MG63 (cell line): ENCODE measurements at places on chromosomes 6 and 20. TPM values are rescaled to one million over a fixed set of nuclear protein-coding genes. Genes with fewer than 3 reads are reported as not detected.

Gene TOP1
- 21.3 and 28.5 TPM in 2 replicates for total RNA-seq

Gene ANGPT4
- not detected in 2 replicates for total RNA-seq

Gene TSPO2
- total RNA-seq: not detected in 2 replicates

Gene C6orf163
- total RNA-seq: not detected in 2 replicates

Gene HRH3
- not detected in 2 replicates for total RNA-seq

Gene SOX18
- 0.22 and 0.92 TPM in 2 replicates for total RNA-seq

DNA sequence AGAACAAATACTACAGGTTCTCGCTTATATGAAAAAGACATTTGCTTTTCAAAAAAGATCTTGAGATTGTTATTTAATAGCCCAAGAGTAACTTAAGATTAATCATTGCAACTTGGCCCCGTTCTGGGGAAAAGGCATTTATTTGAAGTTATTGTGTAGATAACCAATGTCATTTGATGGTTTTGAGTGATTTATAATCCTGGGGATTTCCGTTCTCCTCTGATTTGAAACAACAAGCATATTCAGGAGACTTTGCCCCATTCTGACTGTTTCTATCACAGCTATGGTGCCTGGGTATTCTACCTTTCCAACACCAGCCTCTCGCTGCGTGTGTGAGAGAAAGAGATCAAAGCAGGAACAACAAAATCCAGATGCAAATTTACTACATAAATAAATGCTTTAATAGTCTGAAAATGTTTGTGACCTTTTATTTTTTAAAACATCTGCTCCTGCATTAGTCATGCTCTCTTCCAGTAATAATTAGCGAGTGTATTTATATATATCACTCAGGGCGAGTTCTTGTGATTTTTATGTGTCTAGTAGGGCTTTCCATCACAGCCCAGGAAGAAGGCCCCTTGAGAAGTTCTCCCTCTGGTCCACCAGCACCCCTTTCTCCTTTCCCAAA, 197.9 kb upstream of the FOXQ1 start:
- DNase-seq: no peak

- DNase-seq: no peak
Observed at GRCh38 chr6:33323623-33323948, 6.0 kb upstream of the ZBTB22 start.

- no peak for DNase-seq
Observed at GRCh38 chr20:61321481-61321880, 69.4 kb downstream of the CDH4 start.

GRCh38 chr20:63538204-63539091, 1.3 kb upstream of the PTK6 start:
- DNase-seq: no peak

- no peak for DNase-seq
Observed at GRCh38 chr6:43016176-43016942, 2.3 kb downstream of the KLHDC3 start.

DNA sequence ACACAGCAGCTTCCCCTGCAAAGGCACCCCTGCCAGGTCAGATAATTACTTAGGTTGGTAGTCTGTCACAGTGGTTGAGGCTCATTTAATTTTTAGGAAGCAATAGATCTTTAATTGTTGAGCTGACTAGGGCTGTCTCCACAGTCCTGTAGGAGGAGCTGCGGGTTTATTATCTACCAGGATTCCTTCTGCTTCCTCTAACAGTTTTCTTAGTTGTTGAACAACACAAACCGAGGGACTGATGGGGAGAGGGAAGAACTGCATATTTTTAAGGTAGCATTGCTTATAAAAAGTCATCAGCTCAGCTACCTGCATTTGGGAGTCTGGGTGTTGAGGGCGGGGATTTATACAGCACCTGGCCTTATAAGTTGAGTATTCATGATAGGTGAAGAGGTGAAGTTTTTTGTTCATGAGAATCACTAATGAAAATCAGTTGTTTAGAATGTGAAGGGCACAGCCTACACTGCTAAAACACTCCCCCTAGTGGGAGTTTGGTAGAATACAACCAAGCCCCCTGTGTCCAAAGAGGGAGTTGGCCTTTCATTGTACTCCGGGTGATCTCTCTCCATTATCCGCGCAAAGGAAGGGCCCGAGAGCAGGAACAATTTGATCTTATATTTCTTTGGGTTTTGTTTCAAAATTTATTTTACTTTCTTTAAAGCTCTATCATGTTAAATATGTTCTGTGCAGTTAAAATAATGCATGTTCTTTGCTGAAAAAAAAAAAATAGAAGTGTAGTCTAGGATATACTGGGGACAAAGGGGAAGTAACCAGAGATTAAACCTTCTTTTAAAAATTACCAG, 69.6 kb downstream of the SSR1 start:
- no peak for DNase-seq

- no peak for DNase-seq
Observed at GRCh38 chr20:58985656-58986055, 4.6 kb downstream of the NELFCD start.

DNA sequence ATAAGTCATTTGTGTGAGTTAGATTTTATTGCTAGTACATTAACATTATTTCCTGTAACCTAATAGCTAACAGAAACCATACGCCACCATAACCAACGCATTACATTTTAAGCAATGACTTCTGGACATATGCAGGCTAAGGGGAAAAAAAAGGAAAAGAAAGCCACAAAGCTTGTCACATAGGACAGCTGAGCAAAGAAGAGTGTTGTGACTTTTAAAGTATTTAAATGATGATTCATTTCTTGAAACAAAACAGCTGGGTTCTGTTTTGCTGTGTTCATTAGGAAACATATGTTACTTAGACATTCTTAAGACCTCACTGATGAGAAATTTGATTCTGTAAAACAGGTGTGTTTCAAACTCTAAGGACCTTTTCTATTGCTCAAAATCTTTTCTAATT, 171.4 kb downstream of the COL9A1 start:
- no peak for DNase-seq

GRCh38 chr6:109695468-109695867, 4.4 kb downstream of the FIG4 start:
- DNase-seq: no peak
